ENCODE measurements at places on chromosomes 5 and 9.

- DNase-seq = no peak
Measured at GRCh38 chr5:99122976-99123375, 194.2 kb upstream of the CHD1 start.

GRCh38 chr5:76819851-76820525 lies 1.2 kb downstream of the F2RL1 start:
- no peak for DNase-seq

DNA sequence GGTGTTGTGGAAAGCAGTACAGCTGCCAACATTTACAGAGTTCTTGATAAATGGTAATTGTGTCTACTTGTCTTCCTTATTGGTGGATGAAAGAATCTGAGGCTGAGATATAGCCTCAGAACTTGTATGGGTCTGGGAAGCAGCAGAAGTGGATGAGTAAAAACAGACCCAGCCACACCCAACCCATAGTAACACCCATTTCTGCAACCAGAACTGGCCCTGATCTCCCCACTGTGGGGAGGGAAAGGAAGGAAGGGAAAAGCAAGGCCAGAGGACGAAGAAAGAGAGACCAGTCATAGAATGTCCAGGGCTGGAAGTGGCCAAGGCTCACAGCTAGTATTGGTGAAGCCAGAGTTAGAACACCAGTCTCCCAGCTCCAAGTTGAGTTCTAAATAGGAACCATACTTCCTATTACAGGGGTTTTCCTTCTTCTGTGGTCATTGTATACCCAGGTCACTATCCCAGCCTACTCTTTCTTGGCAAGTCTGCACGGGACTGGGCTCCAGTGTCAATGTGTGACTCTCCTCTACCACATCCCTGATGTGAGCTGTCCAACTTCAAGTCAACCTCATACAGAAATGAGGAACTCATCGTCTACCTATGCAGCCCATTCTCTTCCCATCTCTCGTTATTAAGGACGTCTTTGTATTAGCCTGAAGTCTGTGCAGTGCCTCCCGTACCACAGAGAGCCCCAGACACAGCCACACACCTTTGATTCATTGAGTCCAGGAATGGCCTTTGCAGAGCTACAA lies 35.9 kb downstream of the ITK start:
- DNase-seq = no peak

DNA sequence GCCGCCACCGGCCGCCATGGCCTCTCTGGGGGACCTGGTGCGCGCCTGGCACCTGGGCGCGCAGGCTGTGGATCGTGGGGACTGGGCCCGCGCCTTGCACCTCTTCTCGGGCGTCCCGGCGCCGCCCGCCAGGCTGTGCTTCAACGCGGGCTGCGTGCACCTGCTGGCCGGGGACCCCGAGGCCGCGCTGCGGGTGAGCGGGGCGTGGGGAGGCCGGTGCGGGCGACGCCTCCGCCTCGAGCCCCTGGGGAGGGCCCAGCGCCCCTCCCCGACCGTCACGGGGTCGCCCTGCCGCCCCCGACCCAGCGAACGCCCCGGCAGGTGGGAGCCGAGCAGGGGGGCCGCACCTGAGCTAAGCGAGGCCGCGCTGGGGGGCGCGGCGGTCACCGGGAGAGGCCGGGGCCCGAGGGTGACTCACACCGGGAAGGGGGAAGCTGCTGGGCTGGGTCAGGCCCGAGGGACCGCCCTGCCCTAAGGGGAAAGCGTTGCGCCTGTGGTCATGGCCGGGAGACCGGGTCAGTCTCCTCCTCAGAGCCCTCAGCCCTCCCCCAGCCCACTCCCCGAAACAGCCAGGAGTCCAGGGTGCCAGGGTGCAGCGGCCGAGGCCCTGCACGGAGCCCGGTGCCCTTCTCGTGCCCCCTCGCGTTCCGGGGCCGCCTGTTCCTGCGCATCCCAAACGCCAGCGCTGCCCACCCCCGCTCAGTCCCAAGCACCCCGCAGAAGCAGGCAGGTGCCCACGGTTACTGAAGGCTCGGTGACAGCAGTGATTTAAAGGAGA lies 510 bp downstream of the NOXA1 start:
- no peak for DNase-seq

DNA sequence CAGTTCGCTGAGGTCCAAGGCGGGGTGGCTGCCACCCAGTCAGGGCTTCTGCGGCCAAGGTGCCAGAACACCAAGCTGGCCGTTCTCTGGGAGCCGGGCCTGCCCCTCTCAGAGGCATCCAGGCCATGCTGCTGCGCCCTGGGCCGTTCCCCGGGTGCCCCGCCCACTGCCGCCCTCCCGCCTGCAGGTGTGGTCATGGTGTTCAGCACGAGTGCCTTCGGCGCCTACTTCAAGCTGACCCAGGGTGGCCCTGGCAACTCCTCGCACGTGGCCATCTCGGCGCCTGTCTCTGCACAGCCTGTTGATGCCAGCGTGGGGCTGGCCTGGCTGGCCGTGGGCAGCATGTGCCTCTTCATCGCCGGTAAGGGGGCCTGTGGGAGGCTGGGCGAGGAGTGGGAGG lies 7.7 kb downstream of the SLC2A8 start:
- no peak for DNase-seq

GRCh38 chr5:143074414-143074996 lies 304.3 kb downstream of the ARHGAP26 start:
- no peak for DNase-seq

GRCh38 chr5:82873452-82873851 lies 203.7 kb downstream of the TMEM167A start:
- DNase-seq = no peak

- no peak for DNase-seq
Measured at GRCh38 chr5:118479285-118479684, 509.1 kb downstream of the DTWD2 start.

- no peak for DNase-seq
Measured at GRCh38 chr5:121027636-121028035, 563.5 kb downstream of the PRR16 start.

GRCh38 chr9:13263511-13263910 lies 16.0 kb downstream of the MPDZ start:
- no peak for DNase-seq

DNA sequence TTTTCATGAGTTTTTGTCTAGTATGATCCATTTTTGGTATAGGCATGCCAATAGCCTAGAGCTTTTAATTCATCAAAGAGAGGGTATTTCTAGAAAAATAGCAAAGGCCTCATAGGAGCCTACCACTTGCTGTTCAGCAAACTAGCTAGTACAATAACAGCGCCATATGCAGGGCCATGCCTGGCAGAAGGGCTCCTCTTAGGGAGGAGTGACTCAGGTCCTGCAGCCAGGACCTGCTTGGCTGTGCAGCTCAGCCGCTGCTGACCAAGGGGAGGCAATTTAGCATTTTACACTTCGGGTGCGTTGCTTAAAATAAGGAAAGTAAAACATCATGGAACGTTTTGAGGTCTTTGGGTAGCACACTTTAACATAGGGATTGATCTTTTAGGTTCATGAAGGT lies 100.6 kb downstream of the TRIO start:
- DNase-seq = no peak

DNA sequence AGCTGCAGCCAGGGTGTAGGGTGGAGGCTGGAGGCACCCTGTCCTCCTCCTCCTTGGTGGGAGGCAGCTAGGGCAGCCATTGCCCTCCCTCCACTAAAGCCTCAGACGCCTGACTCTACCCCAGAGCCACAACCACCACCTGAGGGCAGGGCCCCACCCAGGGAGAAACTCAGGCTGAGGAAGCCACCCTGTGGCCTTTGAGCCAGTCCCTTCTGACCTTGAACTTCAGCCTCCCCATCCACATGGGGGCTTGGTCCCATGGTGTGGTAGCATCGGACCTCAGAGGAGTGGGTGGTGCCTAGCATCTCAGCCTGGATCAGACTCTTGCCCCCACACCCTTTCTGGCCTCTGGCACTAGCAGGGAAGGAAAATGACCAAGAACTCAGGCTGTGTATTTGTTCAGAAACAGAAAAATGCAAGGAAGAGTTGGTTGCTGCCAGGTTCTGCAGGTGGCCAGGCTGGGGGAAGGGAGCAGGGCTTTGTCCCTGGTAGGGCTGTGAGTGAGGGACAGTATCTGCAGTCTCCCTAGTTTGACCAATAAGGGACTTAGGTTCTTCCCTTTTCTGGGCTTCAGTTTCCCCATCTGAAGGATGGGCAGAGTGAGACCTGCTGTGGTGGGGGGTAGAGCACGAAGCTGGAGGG lies 3.2 kb downstream of the DAB2IP start:
- DNase-seq = no peak

DNA sequence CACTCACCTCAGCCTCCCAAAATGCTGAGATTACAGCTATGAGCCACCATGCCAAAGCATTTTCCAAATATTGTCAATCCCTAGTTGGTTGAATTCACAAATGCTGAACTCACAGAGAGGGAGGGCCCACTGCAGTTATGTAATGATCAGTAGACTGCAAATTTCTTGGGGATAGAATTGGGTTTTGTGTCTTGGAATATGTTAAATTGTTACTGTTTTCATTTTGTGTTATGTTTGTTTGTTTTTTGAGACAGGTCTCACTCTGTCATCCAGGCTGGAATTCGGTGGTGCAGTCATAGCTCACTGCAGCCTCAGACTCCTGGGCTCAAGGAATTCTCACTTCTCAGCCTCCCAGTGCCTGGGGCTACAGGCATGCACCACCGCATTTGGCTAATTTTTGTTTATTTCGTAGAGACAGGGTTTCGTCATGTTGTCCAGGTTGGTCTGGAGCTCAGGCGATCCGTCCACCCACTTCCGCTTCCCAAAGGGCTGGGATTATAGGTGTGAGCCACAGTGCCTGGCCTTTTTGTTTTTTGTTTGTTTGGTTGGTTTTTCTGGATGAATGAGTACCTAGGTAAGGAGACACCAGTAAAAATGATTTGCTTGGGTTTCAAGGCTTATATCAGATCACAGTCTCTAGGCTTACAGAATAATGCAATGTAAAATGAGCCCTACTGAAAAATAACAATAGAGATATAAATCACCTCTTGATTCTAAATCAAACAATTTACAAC lies 31.5 kb upstream of the LMNB1 start:
- DNase-seq = no peak

DNA sequence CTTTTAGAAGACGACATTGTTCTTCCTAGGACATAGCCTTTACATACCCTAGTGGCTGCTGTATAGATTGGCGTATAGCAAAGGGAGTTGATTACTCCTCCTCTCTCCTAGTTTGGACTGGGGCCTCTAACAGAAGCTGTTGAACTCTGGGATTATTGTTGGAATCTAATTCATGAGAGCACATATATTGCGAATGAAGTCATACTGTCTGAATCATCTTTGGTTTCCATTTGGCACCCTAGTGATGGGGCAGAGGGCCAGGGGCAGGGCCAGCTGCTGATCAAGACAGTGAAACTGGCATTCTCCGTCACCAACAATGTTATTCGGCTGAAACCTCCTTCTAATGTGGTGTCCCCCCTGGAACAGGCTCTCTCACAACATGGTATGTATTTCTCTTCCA lies 40.3 kb downstream of the NUP188 start:
- DNase-seq = no peak

GRCh38 chr5:163504079-163504931 lies 1.1 kb upstream of the MAT2B start:
- DNase-seq = peak; percentile 59

DNA sequence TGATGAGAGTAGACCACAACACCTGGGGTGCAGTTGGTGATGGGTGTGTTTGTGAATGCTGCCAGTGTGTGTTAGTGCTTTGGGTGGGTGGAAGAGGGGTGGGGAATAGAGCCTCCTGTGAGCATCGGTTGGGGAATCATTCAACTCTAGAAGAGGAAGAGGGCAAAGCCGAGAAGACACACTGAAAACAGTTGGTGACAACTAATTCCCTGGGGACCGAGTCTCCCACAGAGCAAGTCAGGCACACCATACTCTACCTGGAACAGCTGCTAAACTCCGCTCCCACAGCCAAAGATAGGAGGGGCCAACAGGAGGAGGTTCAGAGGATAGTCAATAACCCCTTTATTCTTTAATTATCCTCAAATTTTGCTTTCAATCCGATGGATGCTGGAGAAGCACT lies 1.6 kb upstream of the ARHGEF39 start:
- DNase-seq = no peak
